ENCODE measurements at places on chromosomes 13 and 19. TPM values are rescaled to one million over a fixed set of nuclear protein-coding genes. Genes with fewer than 3 reads are reported as not detected.
A peak's percentile ranks its signal among the peaks of the same experiment; 100 is the strongest.

DNA sequence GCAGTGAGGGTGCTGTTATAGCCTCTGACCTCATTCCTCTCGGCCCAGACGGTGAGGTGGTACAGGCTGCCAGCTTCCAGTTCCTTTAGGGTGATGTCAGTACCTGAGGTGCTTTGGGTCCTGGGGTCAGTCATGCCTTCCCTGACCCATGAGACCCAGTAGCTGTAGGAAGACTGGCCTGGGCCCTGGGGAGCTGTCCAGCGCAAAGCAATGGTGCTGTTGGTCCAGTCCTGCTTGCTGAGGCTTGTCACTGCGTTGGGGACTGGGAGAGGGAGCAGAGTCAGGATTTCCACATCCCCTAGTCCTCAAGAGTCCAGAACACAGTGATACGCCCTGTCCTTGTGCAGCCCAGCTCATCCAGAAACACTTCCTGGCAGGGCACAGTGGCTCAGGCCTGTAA is 10.7 kb downstream of the PTPRH start:
- H3K27me3 ChIP-seq, result peaks cover 27% of the 10 kb centered on the region
- no peak overlapping the region for H3K27ac ChIP-seq
- H3K4me3 ChIP-seq, result no peak overlapping the region
- H3K36me3 ChIP-seq, result peaks cover 2% of the 10 kb centered on the region
- DNase-seq, result no peak

DNA sequence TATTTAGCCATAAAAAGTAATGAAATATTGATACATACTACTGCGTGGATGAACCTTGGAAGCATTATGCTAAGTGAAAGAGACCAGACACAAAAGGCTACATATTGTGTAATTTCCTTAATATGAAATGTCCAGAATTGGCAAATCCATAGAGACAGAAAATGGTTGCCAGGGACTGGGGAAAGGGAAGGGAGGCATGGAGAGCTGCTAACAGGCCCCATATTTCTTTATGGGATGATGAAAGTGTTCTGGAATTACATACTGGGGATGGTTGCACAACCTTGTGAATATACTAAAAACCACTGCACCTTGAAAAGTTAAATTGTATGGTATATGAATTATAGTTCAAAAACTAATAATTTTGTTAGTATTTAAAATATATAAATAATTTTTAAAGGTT is 3.6 kb downstream of the IFT88 start:
- no peak overlapping the region for H3K4me3 ChIP-seq
- H3K27me3 ChIP-seq, result no peaks in the 10 kb centered on the region
- H3K27ac ChIP-seq, result no peak overlapping the region
- peaks cover 2% of the 10 kb centered on the region for H3K36me3 ChIP-seq

The ZNF540 gene
- total RNA-seq, result 9.8 TPM

- no peak overlapping the region for H3K27ac ChIP-seq
- H3K4me3 ChIP-seq, result no peak overlapping the region
- peaks cover 2% of the 10 kb centered on the region for H3K4me1 ChIP-seq
- no peak for DNase-seq
- peaks cover 16% of the 10 kb centered on the region for H3K27me3 ChIP-seq
- peaks cover 7% of the 10 kb centered on the region for H3K36me3 ChIP-seq
Measured at GRCh38 chr13:41302743-41303142, 8.3 kb upstream of the NAA16 start.

GRCh38 chr13:20588529-20589110 is 21.7 kb downstream of the IFT88 start:
- H3K4me1 ChIP-seq, result no peaks in the 10 kb centered on the region
- no peak overlapping the region for H3K4me3 ChIP-seq
- H3K36me3 ChIP-seq, result peaks cover 5% of the 10 kb centered on the region
- peak overlapping the region; percentile 19 for H3K27ac ChIP-seq
- no peak for DNase-seq

The TINCR gene
- 2.0 TPM for total RNA-seq

The ZNF737 gene
- 17.4 TPM for total RNA-seq

GRCh38 chr13:40653527-40654318 is 12.7 kb downstream of the FOXO1 start:
- H3K27ac ChIP-seq, result peak overlapping the region; percentile 96
- DNase-seq, result no peak
- H3K36me3 ChIP-seq, result no peaks in the 10 kb centered on the region
- H3K4me1 ChIP-seq, result peaks cover 67% of the 10 kb centered on the region

The CASP14 gene
- total RNA-seq, result not detected

DNA sequence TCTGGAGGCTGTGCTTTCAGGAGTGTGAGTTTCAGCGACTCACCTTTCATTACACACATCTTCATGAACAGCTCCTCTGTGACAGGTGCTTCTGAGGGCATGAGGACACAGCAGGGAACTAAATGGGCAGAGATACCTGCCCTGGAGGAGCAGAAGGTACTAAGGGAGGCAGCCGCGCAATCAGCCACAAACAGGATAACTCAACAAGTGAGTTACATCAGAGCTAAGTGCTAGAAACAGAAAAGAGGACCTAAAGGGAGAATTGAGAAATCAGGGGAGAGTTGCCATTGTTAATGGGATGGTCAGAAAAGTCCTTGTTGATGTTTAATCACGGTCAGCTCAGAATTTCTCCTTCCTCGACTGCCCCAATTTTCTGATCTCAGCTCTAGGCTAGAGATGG is 42.5 kb downstream of the SYDE1 start:
- peaks cover 8% of the 10 kb centered on the region for H3K36me3 ChIP-seq
- H3K4me1 ChIP-seq, result peaks cover 16% of the 10 kb centered on the region
- H3K27ac ChIP-seq, result no peak overlapping the region

DNA sequence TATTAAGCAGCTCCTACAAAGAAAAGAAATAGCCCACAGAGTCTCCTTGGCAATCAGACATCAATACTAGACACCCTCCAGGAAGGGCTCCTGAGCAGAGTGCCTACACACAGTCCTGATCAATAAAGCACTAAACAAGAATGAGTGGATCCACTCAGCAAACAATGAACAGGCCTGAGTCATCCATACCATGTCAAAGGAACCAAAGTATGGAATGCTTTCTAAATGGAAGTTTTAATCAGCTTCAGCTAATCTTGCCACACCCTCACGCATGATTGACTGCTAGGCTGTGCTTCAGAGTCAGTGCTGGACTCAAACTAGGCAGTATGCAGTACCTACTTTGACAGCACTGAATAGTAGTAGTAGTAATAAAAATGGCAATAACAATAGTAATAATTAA is 392.7 kb upstream of the HTR2A start:
- no peak for DNase-seq
- H3K27me3 ChIP-seq, result no peaks in the 10 kb centered on the region
- no peaks in the 10 kb centered on the region for H3K4me1 ChIP-seq
- no peaks in the 10 kb centered on the region for H3K36me3 ChIP-seq

The MBOAT7 gene
- total RNA-seq, result 24.5 TPM

- H3K4me1 ChIP-seq, result peaks cover 35% of the 10 kb centered on the region
- H3K27ac ChIP-seq, result peak overlapping the region; percentile 92
- H3K27me3 ChIP-seq, result peaks cover 5% of the 10 kb centered on the region
- H3K4me3 ChIP-seq, result peak overlapping the region; percentile 98
- DNase-seq, result peak; percentile 28
- H3K36me3 ChIP-seq, result peaks cover 4% of the 10 kb centered on the region
Measured at GRCh38 chr19:45424191-45425058, 708 bp upstream of the ERCC1 start.

GRCh38 chr13:112142401-112142930 is 75.5 kb downstream of the SOX1 start:
- no peaks in the 10 kb centered on the region for H3K36me3 ChIP-seq
- H3K27me3 ChIP-seq, result peaks cover 24% of the 10 kb centered on the region
- no peak for DNase-seq
- no peaks in the 10 kb centered on the region for H3K4me1 ChIP-seq

GRCh38 chr19:38565691-38566105 is 52.1 kb downstream of the MAP4K1 start:
- peaks cover 25% of the 10 kb centered on the region for H3K4me1 ChIP-seq
- H3K27ac ChIP-seq, result peak overlapping the region; percentile 8
- H3K36me3 ChIP-seq, result no peaks in the 10 kb centered on the region
- DNase-seq, result no peak

DNA sequence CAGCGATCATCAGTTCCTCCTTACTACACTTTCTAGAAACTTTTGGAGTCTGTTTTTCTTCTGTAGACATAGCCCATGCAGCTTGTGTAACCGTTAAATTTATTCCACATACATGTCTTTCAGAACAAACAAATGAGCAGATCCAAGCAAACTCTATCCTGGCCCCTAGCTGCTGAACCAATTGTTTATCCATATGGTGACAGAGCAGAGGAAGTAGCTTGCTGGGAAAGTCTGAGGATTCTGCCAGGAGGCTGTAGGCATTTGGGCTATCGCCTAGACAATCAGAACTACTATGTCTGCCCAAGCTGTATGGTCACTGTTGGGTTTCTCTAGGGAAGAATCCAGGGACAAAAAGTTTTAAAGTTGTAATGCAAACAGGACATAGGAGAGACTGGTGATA is 343.7 kb downstream of the SPRY2 start:
- no peak overlapping the region for H3K27ac ChIP-seq
- H3K4me3 ChIP-seq, result no peak overlapping the region
- H3K4me1 ChIP-seq, result no peaks in the 10 kb centered on the region
- DNase-seq, result no peak
- no peaks in the 10 kb centered on the region for H3K27me3 ChIP-seq

Data from T-helper 17 cell (primary cell).